ENCODE measurements at places on chromosomes 4 and X.

GRCh38 chr4:185343726-185344581, 51.8 kb downstream of the LRP2BP start:
- no peak for DNase-seq

- DNase-seq, result no peak
Observed at GRCh38 chr4:168499241-168499640, 2.4 kb downstream of the PALLD start.

DNA sequence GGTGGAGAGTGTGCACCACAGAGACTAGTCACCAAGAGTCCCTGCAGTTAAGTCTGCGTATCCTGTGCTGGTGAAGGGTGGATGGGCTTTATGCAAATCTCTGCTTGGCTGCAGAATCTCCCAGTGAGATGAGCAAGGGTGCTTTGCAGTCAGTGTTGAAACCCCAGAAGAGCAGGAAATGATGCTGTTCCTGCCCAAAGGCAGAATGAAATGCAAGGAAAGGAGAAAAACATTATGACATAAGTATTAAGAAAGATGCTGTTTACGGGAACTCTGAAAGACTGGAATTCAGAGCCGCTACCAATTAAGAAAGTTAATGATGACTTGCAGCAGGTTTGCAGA, 25.4 kb upstream of the ACSL1 start:
- DNase-seq, result no peak

GRCh38 chr4:60344908-60345307, 855.2 kb upstream of the ADGRL3 start:
- no peak for DNase-seq

GRCh38 chr4:130359542-130359941, 1263.6 kb downstream of the C4orf33 start:
- DNase-seq, result no peak

DNA sequence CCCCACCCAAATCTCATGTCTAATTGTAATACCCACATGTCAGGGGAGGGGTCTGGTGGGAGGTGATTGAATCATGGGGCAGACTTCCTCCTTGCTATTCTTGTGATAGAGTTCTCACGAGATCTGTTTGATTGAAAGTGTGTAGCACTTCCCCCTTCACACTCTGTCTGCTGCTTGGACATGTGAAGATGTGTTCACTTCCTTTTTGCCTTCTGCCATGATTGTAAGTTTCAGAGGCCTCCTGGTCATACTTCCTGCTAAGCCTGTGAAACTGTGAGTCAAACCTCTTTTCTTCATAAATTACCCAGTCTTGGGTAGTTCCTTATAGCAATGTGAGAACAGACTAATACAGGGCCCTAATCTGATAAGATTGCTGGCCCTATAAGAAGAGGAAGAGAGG, 1514.8 kb downstream of the RPA4 start:
- DNase-seq, result no peak
